ENCODE measurements at places on chromosomes 3 and 15. TPM values are rescaled to one million over a fixed set of nuclear protein-coding genes. Genes with fewer than 3 reads are reported as not detected.
A peak's percentile ranks its signal among the peaks of the same experiment; 100 is the strongest.

DNA sequence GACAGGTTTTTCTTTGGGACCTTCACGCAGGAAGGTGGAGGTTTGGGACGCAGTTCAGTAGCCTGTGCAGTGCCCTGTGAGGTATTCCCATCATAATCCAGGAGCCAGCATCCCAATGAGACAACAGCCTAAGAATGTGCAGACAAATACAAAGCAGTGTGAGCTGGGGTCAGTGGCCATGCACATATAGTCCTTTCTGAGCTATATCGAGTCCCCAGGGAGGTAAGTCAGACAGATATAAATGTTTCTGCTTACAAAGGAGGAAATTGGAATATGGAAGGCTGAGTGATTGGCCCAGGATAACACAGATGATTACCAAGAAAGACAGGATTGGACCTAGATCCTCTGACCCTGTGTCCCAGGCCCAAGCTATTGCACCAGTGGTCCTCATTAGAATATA, 216.6 kb upstream of the TRIM42 start:
- DNase-seq: no peak

DNA sequence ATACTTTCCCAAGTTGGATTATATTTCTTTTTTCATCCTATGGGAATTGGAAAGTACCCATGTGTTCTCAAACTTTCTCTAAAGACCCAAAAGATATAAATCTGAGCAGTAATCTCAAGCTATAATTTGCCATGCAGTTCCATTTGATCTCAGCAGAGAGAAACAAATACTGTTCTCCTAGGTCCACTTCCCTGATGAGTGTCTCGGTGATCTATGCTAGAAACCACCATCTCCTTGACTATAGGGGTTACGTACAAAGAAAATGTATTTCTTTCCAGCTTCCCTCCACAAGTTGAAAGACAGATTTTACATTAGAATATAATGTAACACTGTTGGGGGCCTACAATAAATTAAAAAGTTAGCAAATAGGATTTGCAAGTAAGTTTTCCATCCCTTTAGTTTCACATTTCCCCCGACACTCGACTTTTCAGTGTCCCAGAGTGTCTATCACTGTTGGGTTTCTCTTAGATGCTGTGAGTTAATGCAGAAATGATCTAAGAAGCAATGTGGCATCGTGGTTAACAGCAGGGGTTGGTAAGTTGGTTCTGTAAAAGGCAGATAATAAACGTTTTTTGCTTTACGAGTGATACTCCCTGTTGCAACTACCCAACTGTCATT, 465.1 kb upstream of the CFAP20DC start:
- no peak for DNase-seq

GRCh38 chr3:61074783-61075182, 176.5 kb downstream of the FHIT start:
- no peak for DNase-seq

GRCh38 chr15:61582092-61582491, 353.0 kb upstream of the RORA start:
- no peak for DNase-seq

DNA sequence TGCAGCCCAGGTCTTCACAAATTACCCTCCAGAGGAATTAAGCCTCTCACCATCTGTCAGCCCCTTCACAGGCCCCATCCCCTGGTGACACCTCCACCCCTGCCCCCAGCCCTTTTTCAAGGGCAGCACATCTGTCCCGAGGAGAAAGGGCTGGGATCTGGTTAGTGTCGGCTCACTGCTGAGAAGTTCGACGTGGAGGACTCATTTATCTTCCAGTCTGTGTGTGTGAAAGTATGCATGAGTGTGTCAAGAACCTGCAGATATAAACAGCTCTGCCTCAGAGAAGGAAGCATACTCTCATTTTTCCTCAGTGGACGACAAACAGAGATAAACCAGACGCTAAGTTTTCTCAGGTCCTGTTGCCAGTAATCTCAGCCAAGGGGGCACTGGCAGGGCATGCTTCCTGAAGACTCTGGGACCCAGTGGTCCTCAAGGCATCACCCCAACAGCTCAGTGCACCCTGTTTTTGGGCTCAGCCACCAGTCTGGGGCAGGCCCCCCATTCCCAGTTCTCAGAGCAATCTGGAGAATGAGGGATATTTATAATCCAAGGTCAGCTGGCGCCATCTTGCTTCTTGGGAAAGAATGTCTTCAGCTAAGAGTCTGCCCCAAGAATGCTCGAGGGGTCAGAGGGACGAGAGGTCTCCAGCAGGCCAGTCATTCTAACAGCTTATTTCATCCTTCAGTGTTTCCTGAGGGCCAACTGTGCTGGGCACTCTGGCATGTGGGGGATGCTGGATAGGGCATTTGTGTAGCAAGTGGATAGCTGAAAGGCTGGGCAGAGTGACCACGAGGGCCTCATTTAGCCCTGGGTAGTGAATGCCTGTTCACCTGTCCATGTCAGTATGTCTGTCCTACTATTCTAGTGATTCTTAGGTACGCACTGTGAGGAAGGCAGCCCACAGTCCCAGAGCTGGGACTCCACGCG, 73.6 kb downstream of the ADCY5 start:
- no peak for DNase-seq

- DNase-seq: no peak
These were observed 101.1 kb downstream of the TOP2B start for GRCh38 chr3:25563601-25564000.

DNA sequence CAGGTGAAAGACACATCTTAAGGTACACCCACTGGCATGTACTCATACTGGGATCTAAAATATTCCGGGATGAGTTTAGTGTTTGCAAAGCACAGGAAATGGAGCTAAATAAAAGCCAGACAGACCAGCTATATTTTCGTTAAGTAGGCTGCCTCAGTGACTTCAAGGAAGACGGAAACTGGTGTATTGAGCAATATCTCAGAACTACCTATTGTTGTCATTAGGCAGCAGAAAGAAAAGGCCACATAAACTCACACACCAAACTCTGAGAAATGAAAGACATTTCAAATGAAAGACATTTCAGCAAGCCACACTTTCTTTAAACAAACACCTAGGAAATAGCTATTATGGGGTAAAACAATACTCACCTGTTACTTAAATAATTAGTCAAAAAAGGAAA, 761.7 kb upstream of the SEMA6D start:
- no peak for DNase-seq

GRCh38 chr3:112074616-112075497, 11.3 kb upstream of the C3orf52 start:
- no peak for DNase-seq

DNA sequence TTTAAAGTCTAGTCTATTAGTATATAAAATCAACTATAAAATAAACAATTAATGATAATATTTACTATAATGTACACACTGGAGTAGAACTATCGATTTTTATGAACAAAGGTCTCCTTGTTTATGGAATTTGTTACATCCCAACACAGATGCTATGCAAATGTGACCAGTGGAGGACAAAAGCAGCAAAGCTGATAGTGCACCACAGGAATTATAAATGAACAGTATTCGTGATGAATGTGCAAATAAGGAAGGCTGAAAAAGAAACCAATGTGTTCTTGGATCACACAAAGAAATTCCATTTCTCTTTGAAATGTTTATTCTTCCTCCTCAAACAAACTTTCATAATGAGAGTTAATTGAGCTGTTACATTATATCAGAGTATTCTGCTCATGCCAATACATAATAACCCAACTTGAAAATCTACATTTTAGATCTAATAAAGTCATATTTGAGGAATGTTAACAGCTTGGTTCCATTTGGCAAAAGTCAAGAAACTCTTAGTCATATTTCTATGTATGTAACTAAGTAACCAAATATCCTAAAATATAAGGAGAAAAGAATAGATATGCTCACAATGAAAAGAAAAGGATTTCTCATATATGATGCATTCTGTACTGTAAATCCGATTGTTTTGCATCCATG, 79.3 kb downstream of the NEK10 start:
- no peak for DNase-seq

- DNase-seq: no peak
These were observed 168.4 kb upstream of the VEPH1 start for GRCh38 chr3:157671656-157672055.

DNA sequence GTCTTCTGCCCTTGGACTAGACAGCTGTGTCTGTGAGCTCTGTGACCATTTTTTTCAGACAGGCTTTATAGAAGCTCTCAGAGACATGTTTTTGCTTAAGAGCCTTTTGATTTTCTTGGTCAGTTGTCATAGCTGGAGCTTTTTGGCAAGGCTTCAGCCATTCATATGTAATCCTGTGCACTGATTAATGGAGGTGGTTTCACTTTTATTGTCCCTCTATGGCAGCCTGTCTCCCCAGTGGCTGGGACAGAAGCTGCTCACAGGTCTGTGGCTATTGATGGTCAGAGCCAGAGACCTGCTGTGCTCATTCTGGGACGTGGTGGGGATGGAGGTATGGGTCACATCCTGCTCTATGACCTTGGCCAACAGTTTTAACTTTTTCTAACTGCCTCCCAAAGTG, 226.6 kb upstream of the LRRFIP2 start:
- no peak for DNase-seq

DNA sequence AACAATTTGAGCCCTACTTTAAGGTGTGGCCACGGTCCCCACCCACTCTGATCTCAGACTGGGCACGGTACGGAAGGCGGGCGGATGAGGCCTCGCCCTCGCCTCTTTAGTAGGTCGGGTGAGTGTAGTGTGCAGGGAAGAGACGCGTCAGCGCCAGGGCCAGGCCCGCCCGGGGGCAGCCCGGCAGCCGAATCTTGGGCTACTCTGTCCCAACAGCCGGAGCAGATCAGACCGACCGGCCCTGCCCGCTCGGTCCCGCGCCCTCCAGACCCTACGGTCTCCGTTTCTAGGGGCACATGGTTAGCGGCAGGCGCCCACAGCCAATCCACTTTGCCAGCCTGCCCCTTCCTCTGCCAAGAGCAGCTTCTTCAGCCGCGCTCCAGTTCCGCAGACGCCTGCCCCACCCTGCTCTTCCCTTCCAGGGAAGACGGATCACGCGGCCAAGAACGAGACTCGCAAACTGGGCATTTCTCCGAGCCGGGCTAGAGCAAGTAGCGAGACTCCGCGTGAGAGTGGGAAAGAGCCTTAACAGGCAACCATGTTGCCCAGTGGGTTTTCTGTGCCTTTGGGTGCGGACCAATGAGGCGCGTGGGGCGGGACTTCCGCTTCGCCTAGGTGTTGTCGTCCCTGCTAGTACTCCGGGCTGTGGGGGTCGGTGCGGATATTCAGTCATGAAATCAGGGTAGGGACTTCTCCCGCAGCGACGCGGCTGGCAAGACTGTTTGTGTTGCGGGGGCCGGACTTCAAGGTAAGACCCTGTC, at the start of gene RNF13:
TSS of gene RNF13 (plus strand) at position 610 of the 761 bp plus-strand sequence. CDS start 32,812 bp downstream, outside the sequence.
- peak; percentile 97 for DNase-seq

- peak; percentile 75 for DNase-seq
These were observed 121.7 kb upstream of the SPRED1 start for GRCh38 chr15:38130740-38131498.

DNA sequence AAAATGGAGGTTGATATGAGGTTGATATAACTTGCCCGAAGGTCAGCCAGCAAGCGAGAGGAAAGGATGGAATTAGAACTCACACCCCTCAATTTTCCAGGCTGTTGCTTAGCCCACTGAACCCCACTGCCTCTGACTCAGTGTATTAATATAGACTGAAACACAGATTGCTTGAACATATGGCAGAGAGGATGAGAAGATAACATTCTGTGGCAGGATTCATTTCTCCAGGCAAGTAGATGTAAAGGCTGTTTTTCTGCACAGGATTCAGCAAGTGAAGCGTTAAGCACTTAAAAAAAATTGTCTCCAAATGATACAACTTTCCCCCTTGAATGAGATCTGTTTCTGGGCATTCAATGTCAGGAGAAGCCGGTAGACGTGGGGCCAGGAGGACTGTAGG, 335.2 kb downstream of the GAP43 start:
- DNase-seq: no peak

GRCh38 chr15:24955531-24955921, 739 bp downstream of the SNRPN start:
- DNase-seq: no peak

- DNase-seq: no peak
These were observed 100.2 kb downstream of the RYK start for GRCh38 chr3:134150476-134150875.

DNA sequence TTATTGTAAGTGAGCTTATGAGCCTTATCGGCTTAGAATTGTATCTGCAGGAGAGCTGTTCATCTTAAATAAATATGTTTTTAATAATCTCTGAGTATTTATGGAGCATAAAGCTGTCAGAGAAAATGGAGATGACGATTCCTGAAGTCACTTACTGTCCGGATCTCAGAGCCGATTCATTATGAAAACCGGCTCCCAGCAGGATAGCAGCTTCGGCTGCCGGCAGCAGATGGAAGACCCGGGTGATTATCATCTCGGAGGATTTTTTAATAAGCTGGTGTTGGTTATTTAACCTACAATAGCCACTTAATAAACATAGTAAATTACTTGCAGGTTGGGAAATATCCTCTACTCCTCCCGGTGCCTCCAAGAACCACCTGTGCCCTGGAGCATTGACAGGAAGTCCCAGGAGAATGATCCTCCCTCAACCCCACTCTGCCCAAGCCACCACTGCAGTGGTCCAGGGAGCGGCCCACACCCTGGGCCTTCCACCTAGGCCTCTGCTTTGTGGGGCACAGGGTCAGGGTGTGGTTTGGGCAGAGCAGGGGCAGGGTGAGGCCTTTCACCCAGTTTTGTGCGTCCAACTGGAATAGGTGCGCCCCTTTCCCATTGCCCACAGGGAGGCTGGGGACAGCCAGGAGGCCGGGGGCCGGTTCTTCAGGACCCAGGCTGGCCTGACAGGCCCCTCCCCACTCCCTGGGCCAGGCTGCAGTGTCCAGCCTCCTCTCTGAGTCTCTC, 42.2 kb upstream of the PRR23E start:
- DNase-seq: no peak

GRCh38 chr15:99669250-99669649, 64.0 kb downstream of the LYSMD4 start:
- no peak for DNase-seq

DNA sequence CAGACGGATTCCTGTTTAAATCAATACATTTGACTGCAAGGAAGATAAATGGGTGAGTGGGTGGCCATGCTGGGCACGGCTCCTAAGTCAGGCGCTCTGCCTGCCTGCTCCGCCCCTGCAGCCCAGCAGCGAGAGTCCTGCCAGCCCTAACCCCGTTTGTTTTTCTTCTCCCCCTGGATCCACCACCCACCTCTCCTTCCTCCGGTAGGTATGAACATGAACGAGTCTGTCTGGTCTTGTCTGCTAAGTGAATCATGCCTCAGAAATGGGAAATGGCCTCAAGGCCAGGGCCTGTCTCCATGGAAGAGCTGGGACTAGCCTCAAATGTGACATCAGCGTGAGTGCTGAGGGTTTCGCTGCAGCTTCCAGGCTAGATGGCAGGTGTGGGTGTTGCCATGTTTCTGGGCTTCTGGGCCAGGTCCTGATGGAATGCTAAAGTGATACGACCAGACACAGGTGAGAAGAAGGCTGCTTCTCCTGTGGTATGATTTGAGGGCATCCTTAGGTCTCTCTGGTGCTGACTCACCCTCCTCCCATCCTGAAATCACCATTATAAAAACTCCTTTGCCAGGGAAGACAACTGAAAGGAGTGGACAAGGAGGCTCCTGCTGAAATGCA, 5.6 kb upstream of the FEM1B start:
- DNase-seq: no peak

GRCh38 chr3:195246581-195246995, 24.4 kb downstream of the XXYLT1 start:
- DNase-seq: no peak

The SEMA3G gene
- total RNA-seq: 200 TPM

The PRSS50 gene
- total RNA-seq: 0.32 TPM

The EPHA6 gene
- 0.56 TPM for total RNA-seq

The EXD1 gene
- total RNA-seq: not detected

The HIGD2B gene
- not detected for total RNA-seq

The LTF gene
- total RNA-seq: 9.1 TPM

The ROBO2 gene
- 1.1 TPM for total RNA-seq

The ZCWPW2 gene
- total RNA-seq: 0.25 TPM

The DZIP1L gene
- 38.7 TPM for total RNA-seq

The EFCAB12 gene
- total RNA-seq: 0.24 TPM

The FEZF2 gene
- not detected for total RNA-seq

All from omental fat pad (tissue), 4 donors.